Activated T-cell treated with anti-CD3 and anti-CD28 coated beads for 1 hour (primary cell): ENCODE measurements at places on chromosomes 12 and 14.

DNA sequence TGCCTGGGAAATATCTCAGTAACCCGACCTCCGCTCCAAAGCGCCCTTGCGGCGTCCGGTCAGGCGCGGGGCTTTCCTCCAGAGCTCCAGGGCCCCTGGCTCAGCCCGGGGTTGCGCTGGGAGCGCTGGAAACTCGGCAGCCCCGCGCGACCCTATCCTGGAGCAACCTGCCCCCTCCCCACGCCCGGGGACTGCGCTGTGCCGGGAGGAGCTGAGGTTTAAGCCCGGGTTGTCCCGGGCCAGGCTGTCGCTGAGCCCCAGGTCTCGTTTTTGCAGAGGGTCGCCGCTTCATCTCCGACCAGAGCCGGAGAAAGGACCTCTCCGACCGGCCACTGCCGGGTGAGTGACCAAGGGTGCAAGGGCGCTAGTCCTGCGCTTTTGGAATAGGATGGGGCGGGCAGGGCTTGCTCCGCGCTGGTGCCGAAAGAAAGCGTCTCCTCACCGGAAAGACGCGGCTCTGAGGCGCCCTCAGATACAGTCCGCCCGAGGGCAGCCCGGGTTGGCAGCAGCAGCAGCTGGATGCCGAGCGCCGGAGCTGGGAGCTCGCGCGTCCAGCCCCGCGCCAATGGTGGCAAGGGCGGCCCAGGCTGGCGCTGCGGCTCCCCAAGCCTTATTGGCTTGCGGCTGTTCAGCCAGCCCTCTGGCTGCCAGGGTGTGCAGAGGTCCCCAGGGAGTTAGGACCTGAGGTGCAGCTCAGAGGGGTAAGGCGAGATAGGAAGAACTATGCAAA lies 1.5 kb downstream of the SPX start:
- peak; percentile 38 for DNase-seq

DNA sequence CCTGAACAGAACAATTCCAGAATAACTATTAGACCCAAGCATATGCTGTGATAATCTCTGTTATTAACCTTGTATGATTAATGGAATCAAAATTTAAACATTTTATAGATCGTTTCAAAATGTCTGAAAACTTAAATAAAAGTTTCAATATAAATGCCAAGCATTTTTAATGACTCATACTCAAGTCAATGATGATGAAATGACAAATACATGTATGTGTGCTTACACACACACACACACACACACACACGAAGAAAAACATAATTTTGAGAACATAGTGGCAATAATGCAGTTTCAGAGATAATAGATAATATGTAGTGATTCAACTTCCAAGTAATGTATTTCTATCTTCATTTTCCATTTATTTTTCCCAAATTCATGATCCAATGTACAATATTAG lies 384.9 kb upstream of the FOXG1 start:
- no peak for DNase-seq

- DNase-seq, result peak; percentile 3
Observed at GRCh38 chr14:86057018-86057667, 527.2 kb downstream of the FLRT2 start.

GRCh38 chr12:72271451-72272090 lies 599 bp upstream of the TRHDE start:
- no peak for DNase-seq

DNA sequence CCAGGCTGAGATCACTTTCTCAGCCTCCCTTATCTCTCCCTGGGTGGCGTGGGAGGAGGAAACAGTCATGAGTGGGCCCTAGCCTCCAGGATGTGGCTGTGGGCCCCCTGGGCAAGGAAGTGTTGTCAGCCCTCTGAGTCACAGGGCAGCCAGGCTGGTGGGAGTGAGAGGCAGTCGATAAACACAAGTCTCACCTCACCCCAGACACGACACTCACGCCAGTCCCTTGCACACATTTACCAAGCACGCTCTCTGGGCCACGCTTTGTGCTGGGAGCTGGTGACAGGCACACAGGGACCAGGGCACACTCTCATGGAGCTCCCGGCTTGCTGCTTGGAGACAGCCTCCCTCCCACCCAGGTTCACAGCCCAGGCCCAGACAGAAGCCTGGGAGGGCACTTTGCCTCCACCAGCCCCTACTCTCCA lies 1.9 kb upstream of the KRT79 start:
- peak; percentile 29 for DNase-seq

DNA sequence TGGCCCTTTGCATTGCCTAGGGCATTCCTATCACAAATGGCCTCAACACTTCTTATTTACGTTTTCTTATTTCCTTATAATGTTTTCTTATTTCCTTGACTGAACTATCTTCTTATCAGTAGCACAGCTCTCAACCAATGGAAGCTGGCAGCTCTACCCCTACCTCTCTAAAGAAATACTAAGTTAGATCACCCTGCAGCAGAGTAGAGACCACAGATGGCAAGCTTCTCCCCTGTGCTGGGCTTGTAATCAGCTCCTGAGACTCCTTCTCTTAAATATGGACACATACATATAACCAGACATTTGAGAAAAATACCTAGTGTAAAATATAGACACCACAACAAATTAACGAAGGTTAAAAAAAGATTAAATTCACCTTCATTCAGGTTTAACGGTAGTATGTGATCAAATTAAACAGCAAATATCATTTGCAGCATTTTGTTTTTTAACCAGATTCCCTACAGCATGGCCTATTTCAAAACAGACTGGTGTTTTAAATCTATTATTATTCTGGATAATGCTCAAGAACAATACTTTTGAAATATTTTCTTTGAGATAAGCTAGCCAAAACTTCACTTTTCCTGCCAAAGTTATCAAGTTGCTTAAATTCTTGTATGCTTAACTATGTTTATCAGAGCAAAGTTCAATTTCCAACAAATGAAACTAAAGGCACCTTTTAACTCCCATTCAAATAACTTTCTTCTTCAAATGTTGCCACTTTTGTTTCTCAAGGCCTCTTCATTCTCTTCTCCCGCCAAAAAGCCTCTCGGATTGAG lies 54.3 kb downstream of the SLC41A2 start:
- DNase-seq, result no peak

GRCh38 chr12:31794745-31795144 lies 65.9 kb upstream of the AMN1 start:
- no peak for DNase-seq

DNA sequence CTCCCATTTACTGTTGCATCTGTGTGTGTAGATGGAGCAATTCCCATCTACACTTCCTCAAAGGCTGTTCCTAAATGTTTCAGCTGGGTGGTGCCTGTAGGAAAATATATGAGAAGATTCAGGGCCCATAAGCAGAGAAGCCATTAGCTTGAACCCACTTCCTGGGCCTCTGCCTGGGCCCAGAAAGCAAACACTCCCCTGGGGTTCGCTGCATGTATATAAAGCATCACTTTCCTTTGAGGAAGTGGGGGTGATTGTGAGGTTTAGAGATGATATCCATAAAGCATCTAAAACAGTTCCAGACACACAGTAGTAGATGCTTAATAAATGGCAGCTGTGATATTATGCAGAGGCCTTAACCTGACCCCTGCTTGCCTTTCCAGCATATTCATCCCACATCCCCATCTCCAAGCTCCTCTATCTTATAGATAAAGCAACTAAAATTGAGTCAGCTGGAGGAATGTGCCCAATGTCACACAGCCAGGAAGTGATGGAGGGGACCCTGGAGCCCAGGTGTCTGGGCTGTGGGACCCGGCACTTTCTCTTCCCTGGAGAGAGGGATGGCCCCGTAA lies 280.0 kb upstream of the CRY1 start:
- DNase-seq, result no peak

- DNase-seq, result no peak
Observed at GRCh38 chr14:51534610-51535011, 117.1 kb upstream of the FRMD6 start.

DNA sequence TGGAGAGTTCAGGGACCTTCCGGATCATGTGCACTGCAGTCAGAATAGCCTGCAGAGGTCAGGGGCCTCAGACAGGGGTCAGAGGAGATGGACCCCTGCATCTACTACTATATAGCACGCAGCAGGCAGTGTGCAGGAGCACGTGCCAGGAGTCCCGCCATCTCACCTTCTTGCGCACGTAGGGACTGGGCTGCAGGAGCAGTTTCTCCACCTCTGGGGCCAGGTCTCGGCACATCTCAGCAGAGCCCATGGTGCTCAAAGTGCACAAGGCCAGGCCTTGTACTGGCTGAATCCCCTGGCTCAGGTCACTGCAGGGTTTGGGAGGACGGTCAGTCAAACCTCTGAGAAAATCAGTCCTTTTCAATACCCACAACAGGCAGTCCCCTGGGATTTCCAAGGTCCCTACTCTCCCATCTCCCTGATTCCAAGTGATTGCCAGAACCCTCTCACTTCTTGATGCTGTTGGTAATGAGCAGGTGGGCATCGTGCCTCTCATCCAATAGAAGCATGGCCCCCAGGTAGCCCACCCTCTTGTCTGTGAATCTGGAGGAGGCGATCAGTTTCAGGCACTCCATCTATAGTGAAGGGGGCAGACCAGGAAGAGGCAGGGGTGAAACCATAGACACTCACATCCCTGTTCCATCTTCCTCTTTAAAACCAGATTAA lies 1.3 kb downstream of the AP1G2 start:
- no peak for DNase-seq

DNA sequence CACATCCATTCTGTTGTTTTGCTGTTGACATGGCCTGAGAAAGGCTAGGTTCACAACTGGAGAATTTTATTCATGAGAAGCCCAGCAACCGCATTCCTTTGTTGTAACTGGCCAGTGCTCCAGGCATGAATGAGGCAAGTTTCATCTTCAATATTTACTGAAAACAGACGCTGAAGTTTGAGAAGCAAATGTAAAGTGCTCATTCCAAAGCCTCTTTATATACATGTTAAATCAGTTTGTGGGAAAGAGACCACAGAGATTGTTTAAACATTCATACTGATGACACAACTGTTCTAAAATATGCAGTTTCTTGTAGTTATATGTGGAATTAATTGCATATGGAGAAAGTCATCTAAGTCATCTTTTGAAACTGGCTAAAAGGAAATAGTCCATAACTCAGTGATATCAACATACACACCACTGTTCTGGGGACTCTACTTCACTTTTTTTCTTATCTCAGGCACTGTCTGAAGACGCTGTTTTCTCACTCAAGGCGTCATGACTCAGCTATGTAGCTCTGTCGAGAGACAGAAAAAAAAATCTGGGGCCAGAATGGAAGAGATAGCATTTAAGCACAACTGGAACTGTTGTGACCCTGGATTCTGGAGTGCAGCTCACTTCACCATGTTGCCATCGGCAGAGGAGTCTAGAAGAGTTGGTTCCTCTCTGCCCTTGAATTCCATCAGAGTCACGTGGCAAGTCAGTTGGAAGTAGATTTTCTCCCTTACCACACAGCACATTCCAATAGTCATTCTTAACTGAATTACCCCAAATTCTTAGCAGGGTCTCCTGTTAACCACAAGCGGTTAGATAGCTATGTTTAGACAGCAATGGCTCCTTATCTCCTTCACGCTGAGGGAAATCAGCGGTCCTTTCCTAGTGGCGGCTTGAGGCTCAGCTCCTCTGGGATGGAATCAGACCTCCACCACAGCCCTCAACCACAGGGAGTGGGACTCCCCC lies 258.4 kb upstream of the HMGA2 start:
- DNase-seq, result no peak

GRCh38 chr14:43172899-43173548 lies 1334.1 kb downstream of the FSCB start:
- DNase-seq, result no peak

DNA sequence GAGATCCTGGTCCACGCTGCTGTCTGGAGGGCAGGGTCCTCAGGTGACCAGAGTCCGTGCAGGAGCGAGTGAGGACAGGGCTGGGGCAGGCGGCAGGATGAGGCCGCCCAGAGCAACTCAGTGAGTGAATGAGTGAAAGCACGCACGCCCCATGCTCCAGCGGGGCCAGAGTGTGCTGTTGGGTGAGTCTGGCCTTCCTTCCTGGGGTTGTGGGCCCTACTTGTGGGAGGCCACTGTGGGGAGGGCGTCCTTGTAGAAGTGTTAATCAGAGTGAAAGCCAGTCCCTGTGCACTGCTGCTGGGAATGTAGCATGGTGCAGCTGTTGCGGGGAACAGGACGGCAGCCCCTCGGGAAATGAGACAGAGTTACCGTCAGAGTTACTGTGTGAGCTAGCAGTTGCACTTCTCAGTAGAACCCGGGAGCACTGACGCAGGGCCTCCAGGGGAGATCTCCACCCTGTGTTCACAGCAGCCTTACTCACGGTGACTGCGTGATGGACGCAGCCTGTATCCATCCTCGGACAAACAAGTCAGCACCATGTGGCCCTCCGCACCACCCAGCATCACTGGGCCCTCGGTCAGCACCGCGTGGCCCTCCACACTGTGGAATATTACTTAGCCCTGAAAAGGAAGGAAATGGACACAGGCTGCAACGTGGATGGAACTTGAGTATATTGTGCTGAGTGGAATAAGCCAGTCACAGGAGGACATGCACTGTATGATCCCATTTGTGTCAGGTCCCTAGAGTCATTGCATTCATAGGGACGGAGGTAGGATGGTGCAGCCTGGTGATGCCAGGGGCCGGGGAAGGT lies 22.1 kb downstream of the PACS2 start:
- DNase-seq, result no peak
